ENCODE measurements at places on chromosomes 5 and 9.

DNA sequence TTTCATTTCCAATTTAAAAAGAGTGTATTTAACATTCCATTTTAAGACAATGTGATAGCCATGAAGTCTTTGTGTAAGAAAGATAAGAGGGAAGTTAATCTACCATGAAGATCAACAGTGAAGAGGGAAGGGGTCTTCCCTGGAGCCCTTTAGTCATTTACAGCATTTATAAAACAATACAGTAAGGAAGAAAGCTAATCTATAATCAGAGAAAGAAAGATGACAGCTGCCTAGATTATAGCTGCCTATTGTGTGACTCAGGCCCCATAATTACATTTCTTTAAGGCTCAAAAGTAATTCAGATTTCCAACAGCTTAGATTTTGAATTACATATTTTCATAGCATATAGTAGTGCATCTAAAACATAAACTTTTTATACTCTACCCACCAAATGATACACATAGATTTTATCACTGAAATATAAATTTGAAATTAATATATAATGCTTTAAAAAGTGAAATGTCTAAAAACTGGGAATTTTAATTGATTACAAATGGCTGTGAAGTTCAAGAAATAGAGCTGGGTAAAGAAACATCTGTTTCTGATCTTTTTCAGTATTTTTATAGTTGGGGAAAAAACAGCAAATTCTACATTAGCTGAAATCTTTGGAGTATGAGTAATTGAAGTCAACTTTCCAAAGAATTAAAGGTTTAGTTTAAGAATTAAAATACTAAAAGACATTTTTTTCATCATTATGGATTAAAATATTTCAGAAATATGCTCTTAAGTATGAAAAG, 89.6 kb downstream of the RIC1 start:
- no peak overlapping the region for H3K4me3 ChIP-seq
- no peaks in the 10 kb centered on the region for H3K4me1 ChIP-seq
- no peaks in the 10 kb centered on the region for H3K36me3 ChIP-seq
- H3K27ac ChIP-seq = no peak overlapping the region
- H3K27me3 ChIP-seq = no peaks in the 10 kb centered on the region

- H3K27ac ChIP-seq = no peak overlapping the region
- H3K36me3 ChIP-seq = no peaks in the 10 kb centered on the region
- DNase-seq = no peak
These were observed 90.7 kb downstream of the LPAR1 start for GRCh38 chr9:110947491-110948044.

- no peaks in the 10 kb centered on the region for H3K4me1 ChIP-seq
- no peak overlapping the region for H3K4me3 ChIP-seq
- peak; percentile 83 for DNase-seq
- peaks cover 5% of the 10 kb centered on the region for H3K36me3 ChIP-seq
- peak overlapping the region; percentile 22 for H3K27ac ChIP-seq
- H3K27me3 ChIP-seq = no peaks in the 10 kb centered on the region
These were observed 127.7 kb downstream of the RGS3 start for GRCh38 chr9:113590991-113591898.

DNA sequence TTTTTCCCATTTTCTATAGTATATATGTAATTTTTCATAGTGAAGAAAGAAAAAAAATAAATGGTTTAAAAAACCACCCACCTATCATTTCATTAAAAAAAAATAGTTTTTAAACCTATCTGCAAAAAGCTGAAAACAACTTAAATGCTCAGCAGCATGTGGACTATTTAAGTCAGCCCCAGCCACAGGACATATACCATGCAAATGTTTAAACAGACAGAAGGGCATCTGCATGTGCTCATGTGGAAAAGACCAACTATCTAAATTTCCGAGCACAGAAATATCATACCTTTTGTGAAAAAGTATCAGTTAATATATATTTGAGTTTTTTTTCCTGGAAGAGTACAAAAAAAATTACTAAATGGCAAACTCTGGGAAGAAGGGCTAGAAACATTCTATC, 143.4 kb downstream of the EPB41L4A start:
- no peak for DNase-seq
- H3K4me1 ChIP-seq = no peaks in the 10 kb centered on the region
- no peak overlapping the region for H3K4me3 ChIP-seq
- no peaks in the 10 kb centered on the region for H3K27me3 ChIP-seq
- H3K36me3 ChIP-seq = no peaks in the 10 kb centered on the region

DNA sequence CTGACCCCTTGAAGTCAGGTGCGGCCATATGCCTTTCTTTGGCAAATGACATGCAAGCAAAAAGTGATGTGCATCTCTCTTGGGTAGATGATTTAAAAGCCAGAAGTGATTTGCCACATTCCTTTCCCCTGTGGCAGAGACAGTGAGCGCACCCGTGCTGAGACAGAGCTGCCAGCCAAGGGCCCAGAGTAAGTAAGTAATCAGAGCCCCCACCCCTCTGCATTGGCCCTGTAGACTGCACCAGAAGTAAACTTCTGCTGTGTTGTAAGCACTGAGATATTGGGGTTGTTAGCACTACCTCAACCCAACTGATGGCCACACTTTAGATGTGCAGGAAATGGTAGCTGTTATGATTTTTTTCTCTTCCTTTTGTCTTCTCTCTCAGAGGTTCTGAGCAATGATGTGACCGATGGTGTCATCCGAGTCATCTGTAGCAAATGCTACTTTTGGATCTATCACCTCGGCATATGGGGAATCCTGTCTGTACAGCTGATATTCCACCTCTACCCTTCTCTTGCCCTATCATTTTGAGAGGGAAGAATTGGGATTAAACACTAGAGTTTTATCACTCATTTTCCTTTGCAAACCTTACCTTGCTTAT, 58.0 kb downstream of the DOCK2 start:
- H3K27ac ChIP-seq = no peak overlapping the region
- H3K4me3 ChIP-seq = no peak overlapping the region
- no peak for DNase-seq
- no peaks in the 10 kb centered on the region for H3K36me3 ChIP-seq

DNA sequence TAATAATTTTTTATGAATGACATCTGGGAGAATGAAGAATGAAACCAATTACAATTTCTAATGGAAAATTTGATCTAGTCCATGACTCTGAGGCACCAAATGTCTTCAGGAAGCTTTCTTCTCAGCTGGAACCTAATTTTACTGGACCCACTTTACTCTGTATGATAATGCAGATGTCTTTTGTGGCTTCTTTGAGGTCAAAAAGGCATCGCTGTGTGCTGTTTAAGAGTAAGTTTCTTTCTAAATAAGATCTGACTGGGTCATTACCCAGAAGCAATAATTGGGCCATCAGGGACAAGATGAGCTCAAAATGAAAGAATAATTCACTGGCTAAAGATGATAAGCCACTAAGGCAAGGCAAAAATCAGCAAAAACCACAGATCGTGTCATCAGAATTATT, 633.4 kb downstream of the PSAT1 start:
- H3K27ac ChIP-seq = no peak overlapping the region
- no peaks in the 10 kb centered on the region for H3K27me3 ChIP-seq
- DNase-seq = no peak
- H3K4me3 ChIP-seq = no peak overlapping the region
- H3K4me1 ChIP-seq = no peaks in the 10 kb centered on the region

- no peak overlapping the region for H3K4me3 ChIP-seq
- H3K36me3 ChIP-seq = no peaks in the 10 kb centered on the region
- no peaks in the 10 kb centered on the region for H3K4me1 ChIP-seq
- no peaks in the 10 kb centered on the region for H3K27me3 ChIP-seq
- H3K27ac ChIP-seq = no peak overlapping the region
These were observed 182.5 kb downstream of the MED10 start for GRCh38 chr5:6195711-6196358.

DNA sequence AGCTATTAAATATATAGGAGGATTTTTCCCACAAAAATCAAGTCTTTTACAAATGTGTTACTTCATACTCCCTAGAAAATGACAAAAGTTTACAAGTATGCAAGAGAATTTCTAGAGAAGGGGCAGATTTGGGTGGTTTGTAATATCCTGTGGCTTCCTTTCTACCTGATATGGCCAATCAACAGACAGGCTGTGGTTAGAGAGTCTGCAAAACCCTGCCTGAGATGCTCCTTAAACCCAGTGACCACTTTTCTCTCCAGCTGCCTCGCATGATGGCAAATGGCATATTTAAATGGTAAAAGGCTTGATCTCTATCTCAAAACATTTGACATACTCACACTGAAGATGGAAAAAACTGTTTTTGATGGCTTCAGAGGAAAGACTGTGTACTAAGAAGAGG, 550.1 kb upstream of the ZNF462 start:
- no peak overlapping the region for H3K4me3 ChIP-seq
- H3K27me3 ChIP-seq = no peaks in the 10 kb centered on the region
- no peaks in the 10 kb centered on the region for H3K4me1 ChIP-seq
- no peaks in the 10 kb centered on the region for H3K36me3 ChIP-seq

GRCh38 chr9:118991366-118992285, 377.6 kb downstream of the BRINP1 start:
- no peak overlapping the region for H3K27ac ChIP-seq
- no peak overlapping the region for H3K4me3 ChIP-seq
- H3K4me1 ChIP-seq = no peaks in the 10 kb centered on the region
- H3K27me3 ChIP-seq = no peaks in the 10 kb centered on the region
- H3K36me3 ChIP-seq = no peaks in the 10 kb centered on the region

DNA sequence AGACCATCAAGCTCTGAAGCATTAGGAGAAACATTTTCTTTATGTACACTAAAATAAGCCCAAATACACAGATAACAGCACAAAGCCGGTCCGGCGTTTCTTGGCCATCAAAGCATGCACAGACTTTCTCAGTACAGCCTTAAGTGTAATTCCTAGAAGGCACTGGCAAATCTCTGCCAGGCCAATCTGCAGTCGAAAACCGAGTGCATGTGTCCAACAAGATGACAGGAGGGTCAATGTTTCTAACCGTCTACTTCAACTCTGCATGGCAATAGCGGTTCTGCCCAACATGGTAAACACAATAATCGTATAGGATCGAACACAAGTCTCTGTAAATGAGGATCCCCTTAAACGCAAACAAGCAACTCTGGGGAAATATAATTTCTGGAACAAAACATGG, 1.1 kb downstream of the ARL15 start:
- H3K36me3 ChIP-seq = no peaks in the 10 kb centered on the region
- DNase-seq = no peak
- H3K4me1 ChIP-seq = no peaks in the 10 kb centered on the region

GRCh38 chr5:7348168-7348854, 47.6 kb upstream of the ADCY2 start:
- no peaks in the 10 kb centered on the region for H3K36me3 ChIP-seq
- H3K27me3 ChIP-seq = no peaks in the 10 kb centered on the region
- H3K4me3 ChIP-seq = no peak overlapping the region

DNA sequence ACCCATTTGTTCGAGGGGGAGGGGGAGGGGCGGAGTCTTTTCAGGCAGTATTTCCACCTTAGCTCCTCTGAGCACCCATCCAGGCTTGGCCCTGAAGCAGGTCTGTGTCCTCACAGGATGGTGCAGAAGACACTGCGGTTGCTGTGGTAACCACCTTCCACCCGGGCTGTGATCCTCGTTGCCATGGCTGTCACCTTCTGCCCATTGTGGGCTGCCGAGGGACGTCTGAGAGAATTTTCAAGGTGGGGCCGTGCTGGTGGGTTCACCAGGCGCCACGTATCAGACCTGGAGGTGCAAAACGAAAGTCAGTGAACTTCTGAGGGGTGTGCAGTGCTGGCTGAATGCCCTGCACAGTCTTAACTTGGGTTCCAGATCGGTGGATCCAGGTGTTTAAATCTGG, 26.7 kb downstream of the POLR1E start:
- H3K27ac ChIP-seq = no peak overlapping the region
- H3K36me3 ChIP-seq = no peaks in the 10 kb centered on the region
- H3K4me3 ChIP-seq = no peak overlapping the region
- no peak for DNase-seq
- no peaks in the 10 kb centered on the region for H3K27me3 ChIP-seq

DNA sequence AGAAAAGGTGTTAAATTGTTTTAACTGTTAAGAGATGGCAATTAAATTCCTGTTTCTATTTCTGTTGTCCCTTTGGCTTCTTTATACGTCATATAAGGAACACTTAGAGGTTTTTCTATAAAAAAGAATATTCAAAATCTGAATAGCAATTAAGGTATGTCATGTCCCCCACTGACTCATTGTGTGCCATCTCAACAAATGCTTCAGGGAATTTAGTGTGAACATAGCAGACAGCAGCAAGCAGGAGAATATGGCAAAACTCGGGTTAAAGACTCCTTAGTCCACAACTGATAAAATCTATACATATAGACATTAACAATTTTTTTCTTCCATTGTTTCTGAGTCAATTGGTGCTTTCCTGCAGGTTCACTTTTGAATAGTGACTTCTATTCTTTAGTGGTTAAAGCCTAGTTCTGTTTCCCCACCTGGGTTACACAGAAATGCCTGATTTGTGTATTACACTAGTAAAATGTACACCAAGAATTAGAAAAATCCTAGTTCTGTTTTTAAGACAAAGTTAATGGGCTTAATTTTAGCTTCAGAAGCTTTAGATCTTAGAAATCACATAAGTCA, 17.9 kb upstream of the RPS23 start:
- H3K27me3 ChIP-seq = no peaks in the 10 kb centered on the region
- H3K4me1 ChIP-seq = no peaks in the 10 kb centered on the region
- H3K36me3 ChIP-seq = no peaks in the 10 kb centered on the region
- H3K4me3 ChIP-seq = no peak overlapping the region
- H3K27ac ChIP-seq = no peak overlapping the region
- no peak for DNase-seq

GRCh38 chr9:124769549-124770358, 1.4 kb downstream of the NR6A1 start:
- H3K27me3 ChIP-seq = no peaks in the 10 kb centered on the region
- H3K27ac ChIP-seq = peak overlapping the region; percentile 40
- no peaks in the 10 kb centered on the region for H3K36me3 ChIP-seq
- H3K4me3 ChIP-seq = peak overlapping the region; percentile 87

DNA sequence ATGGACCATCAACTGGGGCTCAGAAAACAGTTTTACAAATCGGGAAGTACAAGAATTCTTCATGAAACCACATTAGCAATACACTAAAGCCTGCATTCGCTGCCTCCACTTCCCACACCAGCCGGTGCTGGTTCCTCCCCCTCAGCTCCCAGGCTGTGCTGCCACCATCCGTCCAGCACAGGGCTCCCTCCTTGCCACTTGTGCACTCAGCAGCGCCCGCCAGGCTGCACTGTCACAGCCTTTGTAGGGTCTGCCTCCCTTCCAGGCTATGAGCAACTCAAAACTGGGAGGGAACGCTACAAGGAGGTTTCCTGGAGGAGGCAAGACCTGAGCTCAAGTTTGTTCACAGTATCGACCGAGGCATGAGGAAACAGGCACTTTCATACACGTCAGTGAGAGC, 7.7 kb downstream of the MAPK9 start:
- no peaks in the 10 kb centered on the region for H3K36me3 ChIP-seq
- H3K27ac ChIP-seq = no peak overlapping the region
- no peaks in the 10 kb centered on the region for H3K4me1 ChIP-seq
- no peaks in the 10 kb centered on the region for H3K27me3 ChIP-seq
- no peak for DNase-seq

- H3K4me3 ChIP-seq = no peak overlapping the region
- H3K4me1 ChIP-seq = no peaks in the 10 kb centered on the region
- H3K27ac ChIP-seq = no peak overlapping the region
- no peaks in the 10 kb centered on the region for H3K27me3 ChIP-seq
- no peaks in the 10 kb centered on the region for H3K36me3 ChIP-seq
- DNase-seq = no peak
These were observed 186.7 kb upstream of the TBC1D2 start for GRCh38 chr9:98442114-98442513.

GRCh38 chr5:138720840-138721239, 32.4 kb upstream of the CTNNA1 start:
- H3K27ac ChIP-seq = no peak overlapping the region
- H3K4me3 ChIP-seq = no peak overlapping the region
- H3K36me3 ChIP-seq = no peaks in the 10 kb centered on the region
- DNase-seq = no peak
